ENCODE measurements at places on chromosomes 5 and 9. TPM values are rescaled to one million over a fixed set of nuclear protein-coding genes. Genes with fewer than 3 reads are reported as not detected.

MUSK gene
- not detected for total RNA-seq

- no peak for DNase-seq
These were observed 56.5 kb downstream of the SPOCK1 start for GRCh38 chr5:137442660-137443059.

GRCh38 chr5:127353796-127354195 is 63.2 kb downstream of the MEGF10 start:
- no peak for DNase-seq

PRR16 gene
- 0.77 TPM for total RNA-seq
